Mammary epithelial cell (primary cell): ENCODE measurements at places on chromosomes 12 and 14. TPM values are rescaled to one million over a fixed set of nuclear protein-coding genes. Genes with fewer than 3 reads are reported as not detected.
A peak's percentile ranks its signal among the peaks of the same experiment; 100 is the strongest.

DNA sequence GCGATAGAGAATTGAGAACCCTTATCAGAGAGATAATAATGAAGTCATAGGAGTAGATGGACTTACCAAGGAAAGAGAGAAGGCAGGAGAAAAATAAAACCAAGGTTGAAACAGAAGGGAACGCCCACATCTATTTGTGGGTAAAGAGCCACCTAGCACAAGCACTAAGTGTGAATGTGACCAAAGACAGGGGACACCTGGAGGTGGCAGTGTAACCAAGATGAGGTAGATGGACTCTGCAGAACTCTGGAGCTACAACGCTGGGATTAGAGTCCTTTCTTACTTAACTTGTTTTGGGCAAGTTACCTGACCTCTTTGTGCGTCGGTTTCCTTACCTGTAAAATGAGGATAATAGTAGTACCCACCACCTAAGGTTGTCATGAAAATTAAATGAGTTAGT, 101.9 kb downstream of the SLC5A8 start:
- DNase-seq: no peak

DNA sequence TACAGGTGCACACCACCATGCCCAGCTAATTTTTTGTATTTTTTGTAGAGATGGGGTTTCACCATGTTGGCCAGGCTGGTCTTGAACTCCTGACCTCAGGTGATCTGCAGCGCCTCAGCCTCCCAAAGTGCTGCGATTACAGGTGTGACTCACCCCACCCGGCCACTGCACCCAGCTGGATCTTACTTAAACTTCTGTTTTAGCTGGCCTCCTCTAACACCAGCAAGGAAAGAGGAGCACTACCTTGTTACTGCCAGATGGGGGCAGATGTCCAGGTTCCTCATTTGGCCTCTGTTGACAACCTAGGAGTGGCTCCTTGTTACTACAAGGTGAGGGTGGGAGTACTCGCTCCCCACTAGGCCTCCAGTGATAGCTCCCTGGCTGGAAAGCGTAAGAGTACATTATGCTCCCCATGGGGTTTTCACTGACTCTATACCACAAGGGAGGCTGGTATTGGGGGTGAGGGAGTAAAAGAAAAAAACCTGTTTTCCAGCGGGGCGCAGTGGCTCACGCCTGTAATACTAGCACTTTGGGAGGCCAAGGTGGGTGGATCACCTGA, 13.2 kb upstream of the ARF6 start:
- peak; percentile 63 for DNase-seq

GRCh38 chr12:25187781-25188180, 7.2 kb downstream of the DNAI7 start:
- DNase-seq: peak; percentile 73

- DNase-seq: no peak
These were observed 29.6 kb downstream of the CRADD start for GRCh38 chr12:93706824-93707223.

Gene SLC39A9
- total RNA-seq: 157 TPM

Gene PIANP
- total RNA-seq: not detected in 2 replicates
